ENCODE measurements at places on chromosomes 13 and 19. TPM values are rescaled to one million over a fixed set of nuclear protein-coding genes. Genes with fewer than 3 reads are reported as not detected.

- peaks cover 19% of the 10 kb centered on the region for H3K4me1 ChIP-seq
- no peak for DNase-seq
- no peak overlapping the region for H3K4me3 ChIP-seq
- no peaks in the 10 kb centered on the region for H3K27me3 ChIP-seq
- no peaks in the 10 kb centered on the region for H3K36me3 ChIP-seq
Measured at GRCh38 chr13:39486758-39487157, 116.2 kb downstream of the LHFPL6 start.

GRCh38 chr13:79382545-79383275 lies 23.3 kb downstream of the RBM26 start:
- H3K4me3 ChIP-seq = no peak overlapping the region
- H3K36me3 ChIP-seq = peaks cover 11% of the 10 kb centered on the region
- peaks cover 8% of the 10 kb centered on the region for H3K4me1 ChIP-seq
- DNase-seq = no peak

DNA sequence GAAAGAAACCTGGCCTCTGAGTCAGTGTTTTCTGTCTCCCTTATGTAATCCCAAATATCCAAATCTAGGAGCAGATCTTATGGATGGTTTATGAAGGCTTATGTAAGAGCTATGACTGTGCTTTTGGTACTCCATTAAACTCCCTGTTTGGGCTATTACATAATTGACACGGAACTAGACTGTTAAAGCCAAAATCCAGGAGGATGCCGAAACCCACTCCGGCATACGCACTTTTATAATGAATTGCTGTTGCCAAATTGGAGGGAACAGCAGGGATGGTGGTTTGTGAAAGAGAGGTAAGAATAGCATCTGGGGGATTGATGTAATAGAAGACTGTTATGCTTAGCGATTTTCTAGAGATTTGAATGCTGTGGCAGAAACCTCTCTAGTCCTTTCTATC lies 2.0 kb downstream of the MTUS2 start:
- H3K27me3 ChIP-seq = peaks cover 53% of the 10 kb centered on the region
- H3K27ac ChIP-seq = no peak overlapping the region
- H3K4me3 ChIP-seq = no peak overlapping the region
- H3K36me3 ChIP-seq = no peaks in the 10 kb centered on the region

GRCh38 chr19:1863328-1863637 lies at the start of gene KLF16:
Gene KLF16, minus strand, starts transcription at chr19:1863579. Its CDS starts 82 bp downstream, at chr19:1863497.
- peak within 1 kb of the TSS; percentile 89 for H3K4me3 ChIP-seq
- H3K27ac ChIP-seq = peak within 1 kb of the TSS; percentile 73
- H3K27me3 ChIP-seq = no peaks in the 10 kb centered on the region
- H3K4me1 ChIP-seq = peaks cover 13% of the 10 kb centered on the region

- DNase-seq = no peak
- H3K27ac ChIP-seq = no peak overlapping the region
- no peaks in the 10 kb centered on the region for H3K4me1 ChIP-seq
- no peaks in the 10 kb centered on the region for H3K27me3 ChIP-seq
- H3K36me3 ChIP-seq = no peaks in the 10 kb centered on the region
- H3K4me3 ChIP-seq = no peak overlapping the region
Measured at GRCh38 chr13:65653613-65654012, 1576.5 kb downstream of the PCDH9 start.

DNA sequence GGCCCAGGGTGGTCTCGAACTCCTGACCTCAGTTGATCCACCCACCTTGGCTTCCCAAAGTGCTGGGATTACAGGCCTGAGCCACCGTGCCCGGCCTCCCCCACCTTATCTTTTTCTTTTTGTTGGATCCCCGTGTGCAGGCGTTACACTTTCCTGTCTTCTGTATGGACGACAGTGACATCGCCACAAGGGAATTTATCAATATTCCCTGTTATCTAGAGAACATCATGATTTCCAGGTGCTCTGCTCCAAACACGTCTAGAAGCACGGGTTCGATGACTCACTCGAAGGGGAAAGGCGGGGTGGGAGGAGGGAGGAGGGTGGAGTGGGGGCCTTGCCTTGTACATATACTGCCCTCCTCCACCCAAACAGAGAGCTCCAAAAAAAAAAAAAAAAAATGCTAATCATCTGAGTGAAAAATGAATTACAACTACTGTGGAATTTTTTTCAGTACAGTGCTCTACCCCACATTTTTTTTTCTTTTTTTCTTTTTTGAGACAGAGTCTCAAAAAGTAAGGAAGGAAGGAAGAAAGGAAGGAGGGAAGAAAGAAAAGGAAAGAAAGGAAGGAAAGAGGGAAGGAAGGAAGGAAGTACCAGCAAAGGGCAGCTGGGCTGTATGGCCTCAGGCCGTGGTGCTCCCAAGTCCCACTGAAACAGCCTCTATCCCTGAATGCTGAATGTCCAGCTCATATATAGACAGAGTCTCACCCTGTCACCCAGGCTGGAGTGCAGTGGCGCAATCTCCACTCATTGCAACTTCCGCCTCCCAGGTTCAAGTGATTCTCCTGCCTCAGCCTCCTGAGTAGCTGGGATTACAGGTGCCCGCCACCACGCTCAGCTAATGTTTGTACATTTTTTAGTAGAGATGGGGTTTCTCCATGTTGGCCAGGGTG lies 36.8 kb downstream of the INSR start:
- no peaks in the 10 kb centered on the region for H3K36me3 ChIP-seq
- DNase-seq = peak; percentile 55
- H3K27me3 ChIP-seq = no peaks in the 10 kb centered on the region
- H3K27ac ChIP-seq = no peak overlapping the region
- H3K4me3 ChIP-seq = no peak overlapping the region

DNA sequence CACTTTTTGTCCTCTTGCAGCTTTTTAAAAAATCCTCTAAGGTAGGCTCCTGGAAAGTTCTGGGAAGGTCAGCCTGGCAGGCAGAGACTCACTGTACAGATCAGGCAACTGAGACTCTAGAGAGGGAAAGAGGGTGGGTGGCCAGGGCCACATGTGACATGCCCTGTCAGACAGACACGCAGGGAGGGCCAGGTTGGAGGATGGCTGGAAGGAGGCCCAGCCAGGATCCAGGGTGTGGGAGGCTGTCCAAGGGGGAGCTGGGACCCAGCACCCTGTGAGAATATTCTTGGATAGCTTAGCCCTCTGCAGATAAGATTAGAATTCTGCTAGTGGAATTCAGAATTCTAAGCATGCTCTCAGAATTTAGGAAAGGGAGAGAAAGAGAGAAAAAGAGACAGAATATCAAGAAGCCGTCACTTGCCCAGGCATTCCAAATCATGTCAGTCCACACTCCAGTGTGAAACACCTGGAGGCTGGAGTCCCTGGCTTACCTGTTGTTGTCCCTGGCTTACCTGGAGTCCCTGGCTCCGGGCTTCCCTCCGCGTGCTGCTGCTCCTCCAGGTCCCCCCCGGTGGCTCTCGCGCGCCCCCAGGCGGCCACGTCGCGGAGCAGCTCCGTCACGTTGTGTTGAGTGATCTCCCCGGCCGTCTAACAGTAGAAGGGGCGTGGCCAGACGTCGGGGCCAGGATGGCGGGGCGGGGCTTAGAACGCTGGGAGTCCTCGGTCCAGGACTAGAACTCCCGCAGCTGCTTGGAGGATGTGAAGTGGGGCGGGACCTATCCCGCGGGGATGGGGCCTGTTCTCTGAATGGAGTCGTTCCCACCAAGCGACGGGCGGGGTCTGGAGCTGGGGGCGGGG lies 2.8 kb upstream of the TNNI3 start:
- no peaks in the 10 kb centered on the region for H3K27me3 ChIP-seq
- H3K27ac ChIP-seq = no peak overlapping the region
- H3K4me1 ChIP-seq = no peaks in the 10 kb centered on the region
- DNase-seq = peak; percentile 99
- H3K4me3 ChIP-seq = no peak overlapping the region
- H3K36me3 ChIP-seq = no peaks in the 10 kb centered on the region

DNA sequence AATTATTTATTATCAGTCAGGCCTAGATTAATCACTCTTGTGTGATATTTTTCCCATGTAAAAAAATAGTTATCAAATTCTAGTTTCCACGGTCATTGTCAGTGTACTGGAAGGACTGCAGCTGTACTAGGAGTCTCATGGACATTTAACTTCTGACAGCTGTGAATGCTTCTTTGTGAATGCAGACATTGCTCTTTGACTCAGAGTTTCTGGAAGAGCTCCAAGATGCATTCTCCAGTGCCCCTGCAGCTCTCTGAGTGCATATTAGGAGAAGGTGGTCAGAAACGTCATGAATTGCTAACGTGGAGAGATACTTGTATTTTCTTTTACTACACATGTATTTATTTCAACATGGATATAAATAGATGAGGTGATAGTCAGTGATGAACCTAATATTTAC lies 9.7 kb upstream of the SLITRK5 start:
- no peak overlapping the region for H3K27ac ChIP-seq
- H3K4me1 ChIP-seq = no peaks in the 10 kb centered on the region
- no peak overlapping the region for H3K4me3 ChIP-seq
- no peaks in the 10 kb centered on the region for H3K36me3 ChIP-seq
- H3K27me3 ChIP-seq = no peaks in the 10 kb centered on the region

GRCh38 chr13:78306519-78307206 lies 296.7 kb downstream of the POU4F1 start:
- H3K36me3 ChIP-seq = no peaks in the 10 kb centered on the region
- H3K27ac ChIP-seq = no peak overlapping the region
- no peaks in the 10 kb centered on the region for H3K27me3 ChIP-seq
- no peaks in the 10 kb centered on the region for H3K4me1 ChIP-seq
- no peak for DNase-seq

GRCh38 chr13:70723732-70724131 lies 615.5 kb upstream of the KLHL1 start:
- H3K36me3 ChIP-seq = no peaks in the 10 kb centered on the region
- no peak for DNase-seq
- no peak overlapping the region for H3K27ac ChIP-seq
- H3K27me3 ChIP-seq = no peaks in the 10 kb centered on the region

The ZNF560 gene
- not detected for total RNA-seq

The KRTDAP gene
- total RNA-seq = 4.2 TPM

The KCNN1 gene
- total RNA-seq = 8.1 TPM

DNA sequence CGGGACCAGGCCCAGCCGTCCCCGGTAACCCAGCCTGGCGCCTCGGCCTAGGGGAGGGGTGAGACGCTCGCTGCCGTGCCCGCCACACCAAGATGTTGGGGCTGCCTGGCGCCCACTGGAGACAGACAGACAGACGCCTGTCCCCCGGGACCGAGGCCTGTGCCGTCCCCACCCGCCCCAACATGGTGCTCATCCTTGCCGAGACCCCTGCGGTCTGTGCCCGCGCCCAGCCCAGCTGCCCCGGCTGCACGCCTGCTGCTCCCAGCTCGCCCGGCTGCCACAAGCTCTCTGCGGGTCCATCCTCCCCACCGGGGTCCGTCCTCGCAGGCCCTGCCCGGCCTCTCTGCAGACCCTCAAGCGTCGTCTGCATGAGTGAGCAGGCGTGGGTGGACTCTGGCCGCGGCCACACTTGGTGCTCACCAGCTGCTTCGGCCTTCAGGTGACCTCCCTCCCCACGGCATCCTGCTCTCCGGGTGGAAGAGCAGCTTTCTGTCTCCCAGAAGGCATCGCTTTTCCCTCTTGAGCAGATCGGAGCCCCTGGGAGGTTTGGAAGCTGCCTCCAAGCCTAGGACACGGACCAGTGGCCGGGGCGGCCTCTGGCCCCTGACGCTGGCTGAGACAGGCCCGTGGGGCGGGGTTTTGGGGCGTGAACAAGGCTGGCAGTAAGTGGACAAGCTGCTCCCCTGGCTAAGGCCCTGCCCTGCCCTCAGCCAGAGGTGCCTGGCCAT lies 6.7 kb upstream of the TMPRSS9 start:
- H3K27me3 ChIP-seq = peaks cover 5% of the 10 kb centered on the region
- no peak overlapping the region for H3K4me3 ChIP-seq
- DNase-seq = no peak
- no peak overlapping the region for H3K27ac ChIP-seq

The RFPL4AL1 gene
- total RNA-seq = not detected

- DNase-seq = no peak
- H3K36me3 ChIP-seq = no peaks in the 10 kb centered on the region
- no peak overlapping the region for H3K4me3 ChIP-seq
- H3K4me1 ChIP-seq = peaks cover 2% of the 10 kb centered on the region
Measured at GRCh38 chr13:58343076-58343475, 711.5 kb downstream of the PCDH17 start.
